ENCODE measurements at places on chromosomes 1 and 21.

DNA sequence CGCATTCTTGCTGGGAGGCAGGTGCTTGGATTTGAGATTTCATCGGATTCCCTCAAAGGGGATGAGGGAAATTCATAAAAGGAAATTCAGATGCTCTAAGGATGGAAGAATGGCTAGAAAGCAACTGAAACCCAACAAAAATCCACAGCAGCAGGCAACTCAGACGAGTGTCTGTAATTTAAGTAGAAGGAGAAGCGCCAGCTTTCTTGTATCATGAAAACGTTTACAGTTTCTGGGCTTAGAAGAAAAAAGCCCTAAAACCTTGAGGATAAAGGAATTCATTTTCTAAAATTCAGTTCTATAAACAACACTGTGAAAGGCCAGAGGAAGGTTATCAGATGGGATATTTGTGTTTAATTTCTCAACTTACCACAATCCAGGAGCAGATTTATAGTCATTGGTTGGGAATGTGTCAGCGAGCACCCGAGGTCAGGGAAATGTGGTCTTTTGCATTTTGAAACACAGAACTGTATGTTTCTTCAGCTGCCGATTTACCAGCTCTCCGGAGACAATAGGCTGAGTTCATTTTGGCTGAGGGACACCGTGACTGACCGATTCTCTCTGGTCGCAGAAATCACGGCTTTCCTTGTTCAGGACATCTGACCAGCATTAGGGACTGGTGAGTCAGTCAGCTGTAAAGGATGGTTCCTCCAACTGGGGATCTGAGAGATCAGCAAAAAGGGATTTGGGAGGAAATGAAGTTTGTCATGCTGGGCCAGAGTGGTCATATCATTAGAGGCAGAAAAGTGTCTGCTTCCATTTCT is 111.6 kb upstream of the ERRFI1 start:
- no peak for DNase-seq

- DNase-seq, result peak; percentile 32
Measured at GRCh38 chr1:65068202-65069010, 79.6 kb upstream of the AK4 start.

DNA sequence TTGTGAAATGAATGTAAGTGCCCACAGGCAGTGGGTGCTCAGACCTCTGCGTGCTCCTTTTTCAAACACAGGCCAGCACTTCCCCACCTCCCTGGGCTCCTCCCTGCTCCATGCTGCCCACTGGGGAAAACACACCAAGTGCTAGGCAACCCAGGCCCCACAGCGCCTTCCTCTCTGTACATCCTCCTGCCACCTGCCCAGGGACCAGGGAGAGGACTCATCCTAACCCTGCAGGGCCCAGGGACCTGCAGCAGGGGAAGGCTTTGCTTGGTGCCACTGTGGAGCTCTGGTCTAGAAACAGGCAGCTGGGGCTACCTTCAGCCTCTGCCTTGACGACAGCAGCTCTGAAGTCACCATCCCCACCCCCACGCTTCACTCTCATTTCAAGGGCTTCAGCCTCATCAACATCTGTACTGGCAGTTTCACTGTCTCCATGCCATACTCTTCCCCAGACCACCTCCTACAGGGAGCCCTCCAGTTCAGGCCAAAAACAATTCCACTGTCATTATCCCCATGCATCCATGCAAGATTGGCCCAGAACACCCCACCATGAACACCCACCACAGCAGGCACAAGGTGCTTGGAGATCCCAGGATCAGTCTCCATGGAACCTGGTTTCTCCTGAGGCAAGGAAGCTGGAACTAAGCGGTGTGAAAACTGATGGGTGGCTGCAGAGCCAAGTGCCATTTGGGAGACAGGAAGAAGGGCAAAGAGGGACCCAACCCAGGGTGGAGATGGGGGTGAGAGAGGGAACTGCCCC is 1.1 kb downstream of the IGSF8 start:
- no peak for DNase-seq

GRCh38 chr1:192766009-192766625 is 42.7 kb upstream of the RGS2 start:
- DNase-seq, result no peak

DNA sequence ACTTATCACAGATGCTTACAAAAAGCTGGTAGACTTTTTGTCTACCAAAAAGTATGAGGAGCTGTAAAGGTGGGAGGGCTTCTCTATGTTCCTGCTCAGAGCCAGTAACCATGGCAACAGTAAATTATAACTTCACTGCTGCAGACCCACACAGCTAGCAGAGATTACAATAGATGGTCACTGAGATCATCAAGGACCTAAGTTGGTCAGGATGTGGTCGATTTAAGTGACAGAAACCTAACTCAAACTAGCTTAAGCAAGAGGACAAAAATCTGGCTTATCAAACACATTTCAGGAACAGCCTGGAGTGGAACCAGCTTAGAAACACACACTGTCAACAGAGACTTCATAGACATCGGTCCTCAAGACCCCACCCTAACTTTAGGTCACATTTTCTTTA is 113.4 kb upstream of the ATP1A1 start:
- DNase-seq, result no peak

GRCh38 chr1:1284221-1285101 is 4.2 kb downstream of the SCNN1D start:
- DNase-seq, result no peak

DNA sequence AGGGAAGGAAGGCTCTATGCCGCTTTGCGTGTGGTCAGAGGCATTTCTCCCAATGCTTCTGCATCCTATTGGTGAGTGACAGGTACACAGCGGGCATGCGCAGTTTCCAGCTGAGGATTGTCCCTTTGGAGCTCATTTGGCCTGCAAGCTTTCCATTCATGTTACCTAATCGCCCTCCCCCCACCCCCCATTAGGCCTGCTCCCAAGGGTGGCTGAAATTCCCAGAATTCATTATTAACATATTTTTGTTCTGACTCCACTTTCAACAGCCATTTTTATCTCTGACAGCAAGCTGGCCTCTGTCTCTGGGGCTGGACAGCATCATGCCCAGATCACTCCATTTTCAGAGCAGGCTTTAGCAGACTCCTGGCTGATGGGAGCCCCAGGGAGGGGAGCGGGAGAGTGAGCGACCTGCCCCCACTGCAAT is 25.6 kb downstream of the MIS18A start:
- DNase-seq, result no peak

DNA sequence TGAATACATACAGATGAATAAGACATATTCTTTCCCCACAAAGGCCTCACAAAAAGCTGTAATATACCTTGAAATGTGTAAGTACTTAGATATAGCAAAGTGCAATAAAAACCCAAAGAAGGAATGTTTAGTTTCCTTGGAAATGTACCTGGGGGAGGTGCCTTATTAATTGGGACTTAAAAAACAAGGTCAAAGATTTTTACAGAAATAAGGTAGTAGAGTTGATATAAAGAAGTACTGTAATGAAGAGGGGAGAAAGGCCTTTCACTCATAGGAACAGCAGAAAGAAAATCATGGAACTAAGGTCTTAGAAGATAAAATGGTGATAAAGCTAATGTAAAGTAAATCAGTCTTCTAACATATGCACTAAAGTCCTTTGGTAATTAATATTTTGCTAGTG is 153.9 kb upstream of the B3GALT2 start:
- DNase-seq, result no peak

DNA sequence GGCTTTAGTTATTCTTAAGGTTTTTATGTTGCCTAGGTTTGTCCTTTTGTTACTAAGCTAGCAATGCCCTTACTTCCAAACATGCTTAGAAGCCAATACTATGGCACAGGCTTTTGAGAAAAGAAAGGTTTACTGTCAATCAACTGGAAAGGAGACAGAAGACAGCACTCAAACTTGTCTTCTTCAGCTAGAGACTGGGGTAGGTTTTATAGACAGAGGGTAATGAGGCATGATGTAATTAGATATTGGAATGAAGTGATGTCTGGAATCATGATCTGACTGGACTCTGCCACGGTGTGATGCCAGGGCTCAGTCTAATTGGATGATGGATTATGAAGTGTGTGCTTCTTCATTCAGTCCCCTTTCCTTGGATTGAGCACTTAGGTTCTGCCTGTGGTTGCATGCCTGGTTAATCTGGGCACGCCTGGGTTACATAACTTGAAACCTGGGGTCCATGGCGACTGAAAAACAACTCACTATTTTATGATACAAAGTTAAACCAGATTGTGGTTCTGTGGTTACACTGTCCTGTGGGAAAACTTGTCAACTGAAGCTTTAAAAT is 625.8 kb downstream of the BRINP3 start:
- DNase-seq, result no peak

DNA sequence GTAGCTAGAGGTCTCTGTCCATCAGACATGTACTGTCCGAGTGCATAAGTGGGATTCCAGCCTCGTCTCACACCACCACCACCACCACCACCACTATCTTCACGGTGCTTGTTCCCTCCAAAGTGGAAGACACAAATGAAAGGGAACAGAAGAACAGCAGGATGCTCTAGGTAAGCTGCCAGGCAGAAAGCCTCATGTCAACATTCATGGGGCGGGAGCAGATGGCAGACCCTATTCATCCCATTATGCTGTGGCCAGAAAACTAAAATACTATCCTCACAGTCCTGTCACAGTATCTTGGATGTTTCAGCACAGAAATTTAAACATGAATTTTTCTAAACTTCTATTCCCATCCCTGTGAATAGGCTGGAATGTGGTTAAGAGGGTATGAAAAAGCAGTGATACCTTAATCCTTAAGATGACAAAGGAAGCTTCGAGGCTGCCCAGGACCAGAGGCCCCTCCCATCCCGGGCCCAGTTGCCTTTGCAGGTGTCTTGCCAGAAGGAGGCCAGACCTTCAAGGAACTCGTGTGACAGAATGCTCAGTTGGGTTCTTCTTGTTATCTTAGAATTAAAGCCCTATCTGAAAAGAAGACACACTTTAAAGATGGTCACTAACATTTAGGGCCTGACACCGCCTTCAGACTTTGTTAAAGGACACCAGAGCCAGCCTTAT is 24.7 kb downstream of the APCS start:
- no peak for DNase-seq
